D721Med (cell line): ENCODE measurements at places on chromosomes 12 and 14.

DNA sequence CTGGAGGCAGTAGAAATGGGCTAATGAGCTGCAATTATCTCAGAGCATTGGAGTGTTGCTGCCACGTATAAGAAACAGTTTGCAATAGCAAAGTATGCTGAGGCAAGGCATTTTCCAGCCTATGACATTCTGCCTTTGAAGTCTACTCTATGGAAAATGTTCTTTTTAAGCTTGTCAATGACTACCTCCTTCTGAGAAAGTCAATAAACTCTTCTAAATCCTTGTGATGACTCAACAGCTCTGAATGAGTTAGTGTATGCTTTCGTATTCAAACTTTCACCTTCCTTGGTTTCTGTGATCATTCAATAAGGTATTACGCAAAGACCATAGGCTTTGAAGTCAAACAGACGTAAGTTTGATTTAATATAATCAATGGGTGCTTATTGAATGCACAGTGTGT lies 111.2 kb downstream of the CAPZA3 start:
- no peak for DNase-seq

DNA sequence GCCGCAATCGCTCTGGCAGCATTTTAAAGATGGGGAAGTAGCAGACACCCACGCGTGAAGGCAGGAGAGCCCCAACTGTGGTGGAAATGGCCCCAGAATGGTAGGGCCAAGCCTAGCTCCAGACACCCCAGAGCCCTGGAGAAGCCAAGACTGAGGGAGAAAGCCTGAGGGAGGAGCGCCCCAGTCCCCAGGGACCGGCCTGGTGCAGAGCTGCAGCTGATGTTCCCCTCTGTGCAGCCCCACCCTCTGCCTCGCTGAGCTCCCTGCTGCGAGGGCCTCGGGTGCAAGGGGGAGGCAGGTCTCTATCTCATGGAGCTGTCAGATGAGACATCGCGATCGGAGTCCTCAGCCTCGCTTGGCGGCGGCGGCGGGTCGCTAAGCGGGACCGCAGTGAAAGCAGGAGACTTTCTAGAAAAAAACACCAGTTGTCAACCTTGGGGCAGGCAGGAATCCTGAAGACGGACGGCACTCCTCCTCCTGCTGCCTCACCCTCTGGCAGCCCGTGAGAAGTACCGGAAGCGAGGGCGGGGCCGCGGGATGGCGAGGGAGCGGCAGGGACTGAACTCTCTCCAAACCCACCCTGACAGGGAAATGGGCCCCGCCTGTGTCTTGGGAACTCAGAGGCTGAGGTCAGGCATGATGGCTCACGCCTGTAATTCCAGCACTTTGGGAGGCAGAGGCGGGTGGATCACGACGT lies 6.0 kb downstream of the GAPDH start:
- no peak for DNase-seq

DNA sequence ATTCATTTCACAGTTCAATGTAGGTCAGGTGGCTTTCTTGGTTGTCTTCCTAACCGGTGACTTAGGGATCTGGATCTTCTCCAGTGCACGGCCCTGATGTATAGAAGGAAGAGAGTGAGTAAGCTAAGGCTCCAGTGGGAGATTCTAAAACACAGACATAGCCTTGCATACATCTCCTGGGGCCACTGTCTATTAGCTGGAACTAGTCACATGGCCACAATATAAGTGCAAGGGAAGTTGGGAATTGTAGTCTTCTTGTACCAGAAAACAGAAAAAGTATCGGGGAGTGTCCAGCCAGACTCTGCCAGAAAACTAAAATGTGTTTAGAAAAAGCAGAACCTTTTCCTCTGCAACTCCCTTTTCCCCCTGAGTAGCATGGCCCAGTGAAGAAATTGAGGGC lies 531.6 kb downstream of the VRK1 start:
- DNase-seq, result no peak

DNA sequence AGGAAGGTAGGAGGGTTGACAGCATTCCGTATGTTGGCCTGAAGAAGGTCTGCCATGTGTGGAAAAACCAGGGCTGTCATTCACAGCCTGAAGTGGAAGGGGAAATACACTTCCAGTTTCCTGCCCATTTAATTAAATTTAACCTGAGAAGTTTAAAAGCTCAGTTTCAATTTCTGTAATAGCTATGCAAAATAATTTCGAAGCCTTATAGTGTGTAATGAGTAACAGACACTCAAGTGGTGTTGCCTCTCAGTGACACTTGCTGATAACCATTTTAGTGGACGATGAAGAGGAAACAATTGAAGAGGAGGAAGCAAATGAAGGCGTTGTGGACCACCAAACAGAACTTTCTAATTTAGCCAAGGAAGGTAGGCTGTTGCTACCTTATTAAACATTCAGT lies 44.8 kb downstream of the EP400 start:
- DNase-seq, result no peak

DNA sequence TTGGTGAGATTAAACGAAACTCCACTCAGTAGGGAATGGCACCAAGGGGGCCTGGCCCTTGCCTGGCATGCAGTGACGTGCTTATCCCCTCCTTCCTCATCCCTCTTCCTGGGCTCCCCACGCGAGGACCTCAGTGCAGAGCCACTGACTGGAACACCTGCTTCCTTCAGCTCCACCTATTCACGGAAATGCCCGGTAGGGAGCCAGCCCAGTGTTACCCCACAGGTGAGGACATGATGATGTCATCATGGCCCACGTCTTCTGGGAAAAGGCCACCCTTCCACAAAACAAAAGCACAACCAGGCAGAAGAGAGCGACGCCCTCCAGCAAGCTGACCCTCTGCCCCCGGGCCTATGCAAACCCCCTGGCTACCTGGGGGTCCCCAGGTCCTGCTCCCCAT lies 42.1 kb downstream of the CCDC85C start:
- no peak for DNase-seq
